Gastrocnemius medialis (tissue), 4 donors: ENCODE measurements at places on chromosomes 1 and 21.

DNA sequence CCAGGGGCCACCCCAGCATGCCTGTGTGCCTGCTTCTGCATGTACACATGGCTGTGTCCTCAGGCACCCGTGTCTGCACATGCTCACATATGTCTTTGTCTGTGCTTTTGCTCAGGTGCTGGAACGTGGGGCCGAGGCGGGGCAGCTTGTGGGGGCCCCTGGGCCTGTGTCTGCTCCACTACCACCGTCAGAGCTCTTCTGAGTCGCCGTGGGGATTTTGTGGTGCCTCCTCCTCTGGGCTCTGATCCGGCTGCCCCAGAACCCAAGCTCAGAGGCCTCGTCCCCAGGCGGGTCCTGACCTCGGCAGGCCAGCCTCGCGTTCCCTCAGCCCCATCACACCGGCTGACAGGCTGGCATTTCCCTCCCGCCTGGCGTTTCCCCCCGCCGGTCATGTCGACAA, 104.6 kb upstream of the ACTRT2 start:
- no peak for DNase-seq

DNA sequence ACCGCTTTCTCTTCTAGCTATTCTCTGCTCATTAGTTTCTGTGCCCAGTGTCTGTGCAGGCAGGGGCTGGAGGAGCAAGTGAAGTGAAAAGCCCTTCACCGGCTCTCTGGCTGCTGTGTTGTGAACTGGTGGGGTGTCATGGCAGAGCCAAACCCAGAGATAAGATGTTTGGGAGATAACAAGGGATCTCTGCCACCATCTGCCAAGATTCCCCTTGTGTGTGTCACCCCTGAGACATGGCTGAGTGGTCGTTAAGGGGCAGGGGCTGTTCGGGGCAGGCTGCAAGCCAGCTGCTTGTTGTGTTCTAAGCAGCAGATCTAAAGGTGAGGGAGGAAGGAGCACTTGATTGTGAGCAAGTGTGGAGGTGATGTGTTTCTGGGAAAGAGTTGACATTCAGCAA, 24.5 kb downstream of the CNIH3 start:
- no peak for DNase-seq

GRCh38 chr21:29114765-29115500, 15.5 kb upstream of the MAP3K7CL start:
- DNase-seq = no peak

- no peak for DNase-seq
Measured at GRCh38 chr1:61961009-61961408, 218.7 kb downstream of the PATJ start.

- no peak for DNase-seq
Measured at GRCh38 chr1:202165267-202165941, 5.0 kb upstream of the PTPN7 start.

DNA sequence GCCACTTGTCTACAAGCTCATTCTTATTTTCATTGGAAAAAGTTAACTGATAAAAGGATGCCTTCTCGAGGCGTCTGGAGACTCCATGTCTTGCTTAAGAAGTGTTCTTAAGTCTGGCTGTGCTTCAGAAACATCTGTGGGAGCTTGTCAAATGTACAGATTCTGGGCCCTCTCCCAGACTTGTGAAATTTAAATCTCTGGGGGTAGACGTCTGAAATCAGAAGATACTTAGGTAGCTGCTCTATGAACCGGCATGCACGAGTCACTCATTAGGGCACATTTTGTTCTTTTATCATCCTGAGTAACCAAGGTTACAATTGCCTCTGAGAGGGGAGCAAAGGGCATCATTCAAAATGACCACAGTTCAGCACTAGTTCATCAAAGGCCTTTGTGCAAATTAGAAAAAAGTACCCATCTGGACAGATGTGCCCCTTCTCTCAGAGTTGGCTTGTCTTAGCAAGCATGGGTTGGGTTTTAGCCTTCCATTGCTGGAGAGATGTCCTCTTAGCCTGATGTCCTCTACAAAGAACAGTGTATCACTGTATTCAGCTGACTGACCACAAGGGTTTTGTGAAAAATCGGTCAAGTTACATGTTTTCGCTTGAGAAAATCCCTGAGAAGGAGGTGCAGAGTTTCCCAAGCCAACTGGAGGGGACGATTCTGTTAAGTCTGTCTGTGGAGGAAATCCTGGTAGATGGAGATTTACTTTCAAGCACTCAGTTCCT, 156.9 kb downstream of the ASTN1 start:
- DNase-seq = no peak

- DNase-seq = no peak
Measured at GRCh38 chr1:25896266-25896665, 10.0 kb downstream of the STMN1 start.

- no peak for DNase-seq
Measured at GRCh38 chr1:168110896-168111545, 25.7 kb downstream of the GPR161 start.

DNA sequence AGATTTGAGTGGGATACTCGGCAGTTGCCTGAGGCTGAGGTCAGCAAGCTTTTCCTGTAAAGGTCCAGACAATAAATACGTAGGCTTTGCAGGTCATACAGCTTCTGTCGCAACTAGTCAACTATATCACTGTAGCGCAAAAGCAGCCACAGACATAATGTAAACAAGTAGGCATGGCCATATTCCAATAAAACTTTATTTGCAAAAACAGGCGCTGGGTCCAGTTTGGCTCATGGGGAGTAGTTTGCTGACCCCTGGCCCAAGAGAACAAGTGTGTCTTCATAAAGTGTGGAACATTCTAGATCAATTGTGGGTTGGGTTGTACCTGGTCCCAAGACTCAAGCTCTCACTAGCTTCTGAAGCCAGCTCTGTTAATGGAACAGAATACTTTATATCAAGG, 78.8 kb downstream of the MIS18A start:
- DNase-seq = no peak

GRCh38 chr1:47650205-47650604, 212.4 kb downstream of the FOXD2 start:
- no peak for DNase-seq

GRCh38 chr21:17554679-17555465, 42.0 kb downstream of the CXADR start:
- DNase-seq = no peak

DNA sequence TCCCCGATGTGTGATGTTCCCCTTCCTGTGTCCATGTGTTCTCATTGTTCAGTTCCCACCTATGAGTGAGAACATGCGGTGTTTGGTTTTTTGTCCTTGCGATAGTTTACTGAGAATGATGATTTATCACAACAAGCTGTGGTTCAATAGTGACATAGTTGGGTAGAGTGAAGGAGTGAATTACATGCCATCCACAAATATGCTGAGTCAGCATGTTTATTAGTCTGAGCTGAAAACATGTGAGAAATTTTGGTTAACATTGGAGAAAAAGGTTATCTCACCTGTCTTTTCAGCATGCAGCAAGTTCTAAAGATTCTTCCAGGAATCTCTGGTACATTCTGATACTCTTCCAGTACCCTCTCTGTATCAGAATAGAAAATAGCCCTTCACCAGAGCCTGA, 19.0 kb downstream of the OR2L3 start:
- no peak for DNase-seq

DNA sequence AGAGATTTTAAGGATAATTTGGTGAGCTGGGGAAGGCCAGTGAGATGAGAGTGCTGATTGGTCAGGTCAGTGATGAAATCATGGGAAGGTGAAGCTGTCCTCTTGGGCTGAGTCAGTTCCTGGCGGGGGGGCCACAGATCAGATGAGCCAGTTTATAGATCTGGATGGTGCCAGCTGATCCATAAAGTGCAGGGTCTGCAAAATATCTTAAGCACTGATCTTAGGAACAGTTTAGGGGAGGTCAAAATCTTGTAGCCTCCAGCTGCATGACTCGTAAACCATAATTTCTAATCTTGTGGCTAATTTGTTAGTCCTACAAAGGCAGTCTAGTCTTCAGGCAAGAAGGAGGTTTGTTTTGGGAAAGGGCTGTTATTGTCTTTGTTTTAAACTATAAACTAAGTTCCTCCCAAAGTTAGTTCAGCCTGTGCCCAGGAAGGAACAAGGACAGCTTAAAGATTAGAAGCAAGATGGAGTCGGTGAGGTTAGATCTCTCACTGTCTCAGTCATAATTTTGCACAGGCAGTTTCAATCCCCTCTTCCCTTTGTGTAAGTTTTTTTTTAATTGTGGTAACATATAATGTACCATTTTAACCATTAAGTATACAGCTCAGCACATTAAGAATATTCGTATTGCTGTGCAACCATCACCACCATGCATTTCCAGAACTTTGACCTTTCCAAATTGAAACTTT, 39.4 kb downstream of the PTAFR start:
- DNase-seq = no peak

GRCh38 chr1:60894130-60894529, 188.2 kb upstream of the NFIA start:
- no peak for DNase-seq

- peak; percentile 3 for DNase-seq
Measured at GRCh38 chr1:112172294-112172882, 182.9 kb upstream of the KCND3 start.

GRCh38 chr1:224432146-224432545, 2.5 kb downstream of the WDR26 start:
- no peak for DNase-seq

- DNase-seq = no peak
Measured at GRCh38 chr1:34126486-34126885, 38.5 kb downstream of the CSMD2 start.

DNA sequence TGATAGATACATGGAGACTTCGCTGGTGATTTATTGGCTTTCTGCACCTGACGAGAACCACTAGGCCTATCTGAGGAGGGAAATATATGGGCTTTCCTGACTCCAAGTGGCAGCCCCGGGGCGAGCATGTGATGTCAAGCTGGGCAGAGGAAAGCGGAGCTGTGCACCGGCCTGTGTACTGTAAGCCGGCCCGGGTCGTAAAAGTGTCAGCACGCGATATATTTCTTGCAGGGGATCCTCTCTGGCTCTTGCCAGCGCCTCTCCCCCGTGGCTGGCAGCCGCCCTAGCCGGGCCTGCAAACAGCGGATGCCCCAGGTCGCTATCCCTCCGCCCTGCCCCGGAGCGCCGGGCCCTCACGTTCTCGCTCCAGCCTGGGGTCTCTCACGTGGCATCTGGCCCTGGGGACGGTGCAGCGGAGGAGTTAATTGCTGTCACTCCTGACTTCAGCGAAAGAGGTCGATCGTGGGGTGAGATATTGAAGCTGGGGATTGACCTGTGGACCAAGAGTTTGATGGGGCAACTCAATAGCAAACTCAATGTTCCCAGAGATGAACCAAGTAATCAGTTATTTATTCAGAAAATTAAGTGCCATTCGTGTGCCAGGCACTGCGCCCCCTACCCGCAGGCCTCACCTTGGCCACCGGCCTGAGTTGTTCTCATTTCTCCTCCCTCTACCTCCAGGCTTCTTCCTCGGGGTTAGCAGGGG, 41.0 kb upstream of the HAO2 start:
- no peak for DNase-seq

DNA sequence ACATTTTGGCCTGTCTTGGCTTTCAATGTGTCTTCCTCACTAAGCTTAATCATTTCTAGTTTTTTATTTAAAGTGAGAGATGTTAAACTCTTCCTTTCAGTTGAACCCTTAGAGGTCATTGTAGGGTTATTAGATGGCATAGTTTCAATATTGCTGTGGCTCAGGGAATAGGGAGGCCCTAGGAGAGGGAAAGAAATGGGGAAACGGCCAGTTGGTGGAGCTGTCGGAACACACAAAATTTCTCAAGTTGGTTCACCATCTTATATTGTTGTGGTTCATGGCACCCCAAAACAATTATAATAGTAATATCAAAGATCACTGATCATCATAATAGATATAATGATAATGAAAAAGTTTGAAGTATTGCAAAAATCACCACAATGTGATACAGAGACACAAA, 31.4 kb upstream of the KAZN start:
- DNase-seq = no peak

GRCh38 chr1:25028587-25028906, 98.5 kb upstream of the RUNX3 start:
- no peak for DNase-seq

DNA sequence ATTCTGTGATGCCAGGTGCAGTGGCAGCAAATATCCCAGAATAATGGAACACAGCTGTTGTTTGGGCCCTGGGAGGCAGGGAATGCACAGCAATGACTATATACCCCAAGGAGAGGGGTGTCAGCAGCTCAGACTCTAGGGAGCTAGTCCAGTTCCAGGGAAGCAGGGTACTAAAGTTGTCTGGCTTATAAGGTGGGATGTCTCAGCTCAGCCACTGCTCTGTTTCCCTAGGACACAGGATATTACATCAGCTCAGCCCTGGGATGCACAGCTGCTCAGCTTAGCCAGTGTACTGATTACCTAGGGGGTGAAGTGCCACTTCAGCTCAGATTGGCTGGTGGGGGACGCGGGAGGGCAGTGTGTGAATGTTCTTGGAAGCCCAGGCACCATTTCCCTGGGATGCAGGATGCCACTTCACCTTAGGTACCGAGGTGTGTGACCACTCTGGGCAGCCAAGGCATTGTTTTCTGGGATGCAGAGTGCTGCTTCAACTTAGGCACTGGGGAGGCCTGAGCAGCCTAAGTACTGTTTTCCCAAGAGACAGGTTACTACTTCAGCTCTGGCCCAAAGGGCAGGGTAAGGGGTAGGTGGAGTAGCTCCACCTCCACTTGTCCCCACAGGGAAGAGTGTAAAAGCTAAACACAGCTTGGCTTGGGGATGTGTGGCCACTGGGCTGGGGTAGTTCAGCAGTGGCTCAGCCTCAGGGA, 59.4 kb downstream of the DIPK1A start:
- DNase-seq = no peak

- DNase-seq = no peak
Measured at GRCh38 chr1:239516579-239516978, 130.2 kb downstream of the CHRM3 start.

DNA sequence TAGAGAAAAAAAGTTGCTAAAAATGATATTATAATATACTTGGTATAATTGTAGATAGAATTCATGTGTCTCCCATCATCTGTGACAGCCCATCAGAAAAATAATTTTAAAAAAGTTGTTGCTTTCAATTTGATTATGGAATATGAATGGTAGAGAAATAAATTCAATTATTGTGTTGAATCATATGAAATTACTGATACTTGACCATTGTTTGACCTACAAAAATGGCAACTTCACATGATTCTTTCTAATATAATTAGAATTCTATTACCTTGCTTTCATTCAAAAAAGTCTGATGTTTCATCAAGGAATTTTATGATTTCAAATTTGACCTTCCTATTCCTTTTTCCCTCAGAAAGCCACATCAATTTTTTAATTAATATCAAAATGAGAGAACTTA, 11.5 kb downstream of the ESRRG start:
- DNase-seq = no peak

GRCh38 chr1:161986328-161986727, 37.3 kb downstream of the OLFML2B start:
- DNase-seq = peak; percentile 19

- no peak for DNase-seq
Measured at GRCh38 chr1:19683351-19683750, 18.7 kb downstream of the HTR6 start.

DNA sequence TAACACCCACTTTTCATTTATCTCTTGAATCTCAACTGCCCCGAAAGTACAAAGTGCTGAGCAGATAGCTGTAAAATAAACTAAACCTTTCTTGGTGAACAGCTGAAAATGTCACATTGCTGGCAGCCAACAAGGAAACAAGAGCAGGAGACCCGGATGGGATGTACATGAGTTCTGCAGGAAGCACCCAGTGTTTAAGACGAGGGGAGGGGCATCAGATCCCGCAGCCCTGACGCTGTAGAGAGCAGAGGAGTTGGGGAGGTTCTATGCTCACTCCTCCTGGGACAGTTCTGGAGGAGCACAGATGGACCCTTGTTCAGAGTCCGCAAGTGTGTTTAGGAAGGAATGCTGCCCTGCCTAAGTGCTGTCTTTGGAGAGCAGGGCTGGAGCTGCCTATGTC, 32.0 kb upstream of the EPHA8 start:
- no peak for DNase-seq
